NCI-H1092 treated with DMSO at 0.1 percent for 48 hours (cell line): ENCODE measurements at places on chromosomes 5 and 9.

GRCh38 chr5:179371121-179371510 is 25.9 kb upstream of the ADAMTS2 start:
- DNase-seq: no peak

DNA sequence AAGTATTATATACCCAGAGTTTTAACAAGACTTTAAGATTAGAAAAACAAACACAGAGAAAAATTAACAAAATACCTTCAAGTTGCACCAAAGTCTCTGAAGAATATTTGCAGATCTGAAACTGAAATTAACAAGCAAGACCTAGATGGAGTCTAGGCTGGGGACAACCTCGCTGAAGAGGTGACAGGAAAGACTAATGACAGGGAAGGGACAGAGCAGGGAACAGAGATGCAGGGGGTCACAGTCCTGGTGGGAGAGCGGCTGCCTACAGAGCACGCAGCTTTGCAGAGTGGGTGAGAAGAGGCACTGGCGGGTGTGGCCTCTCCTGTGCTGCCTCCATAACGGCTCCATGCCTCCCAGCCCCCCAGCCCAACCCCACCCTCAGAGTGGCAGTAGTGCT is 13.5 kb downstream of the RETREG1 start:
- no peak for DNase-seq

GRCh38 chr5:93584596-93585040 is 1.6 kb downstream of the NR2F1 start:
- DNase-seq: no peak

- peak; percentile 68 for DNase-seq
Observed at GRCh38 chr5:7391814-7392692, 3.9 kb upstream of the ADCY2 start.

DNA sequence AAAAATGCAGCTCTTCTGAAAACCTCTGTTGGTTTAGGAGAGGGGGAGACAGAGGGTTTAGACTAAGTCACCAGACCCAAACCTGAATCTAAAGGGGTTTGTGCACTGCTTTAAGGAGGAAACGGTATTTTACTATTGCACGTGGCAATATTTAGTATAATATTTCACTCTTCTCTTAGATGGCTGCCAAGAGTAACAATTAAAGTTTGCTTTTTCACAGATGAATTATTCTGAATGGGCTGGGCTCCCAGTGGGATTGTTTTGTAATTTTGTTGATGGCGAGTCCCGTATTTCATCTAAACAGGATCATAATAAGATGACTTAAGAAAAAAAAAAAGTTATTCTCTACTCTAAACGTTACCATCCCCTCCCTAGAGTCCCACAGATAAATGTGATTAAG is 245.4 kb downstream of the PCSK5 start:
- DNase-seq: peak; percentile 14

DNA sequence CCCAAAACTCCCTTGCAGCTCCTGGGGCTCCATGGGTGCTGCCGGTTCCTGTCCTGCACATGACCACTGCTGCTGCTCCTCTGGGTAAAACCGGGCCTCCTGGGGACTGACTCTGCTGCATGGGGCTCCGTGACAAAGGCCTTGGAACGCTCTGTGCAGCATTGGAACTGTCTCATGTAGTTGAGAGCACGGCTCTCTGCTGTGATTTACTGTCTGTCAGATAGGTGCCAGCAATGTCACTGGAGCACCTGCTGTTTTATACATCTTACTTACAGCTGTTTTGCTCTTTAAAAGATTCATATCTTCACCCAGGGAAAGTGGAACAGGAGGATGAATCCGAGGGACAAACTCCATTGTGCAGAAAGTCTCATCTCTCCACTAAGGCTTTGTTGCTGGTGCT is 138.1 kb downstream of the YIPF5 start:
- DNase-seq: peak; percentile 28

DNA sequence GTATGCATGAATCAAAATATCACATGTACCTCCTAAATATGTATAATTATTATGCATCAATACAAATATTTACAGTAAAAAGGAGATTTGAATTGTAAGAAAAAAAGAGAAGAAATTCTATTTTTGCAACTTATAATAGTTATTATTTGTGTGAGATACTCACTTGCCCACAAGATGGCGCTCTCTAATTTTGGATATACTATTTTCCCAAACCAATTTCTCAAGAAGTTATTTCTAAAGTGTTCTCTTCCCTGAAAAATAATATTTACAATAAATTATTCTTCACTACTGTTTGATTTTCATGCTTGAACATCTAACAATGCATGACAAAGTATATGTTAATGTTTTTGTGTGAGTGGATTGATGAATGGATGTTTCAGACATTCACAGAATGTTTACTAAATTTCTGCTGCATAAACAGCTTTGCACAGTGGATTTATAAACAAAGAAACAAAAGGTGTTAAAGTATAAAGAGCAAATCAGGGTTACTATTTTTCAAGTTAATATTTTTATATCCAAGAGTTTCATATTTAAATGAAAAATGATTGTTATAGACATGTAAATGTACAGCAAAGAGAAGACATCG is 503.4 kb downstream of the PDE4D start:
- no peak for DNase-seq

GRCh38 chr9:22354699-22355384 is 91.8 kb upstream of the DMRTA1 start:
- DNase-seq: no peak

DNA sequence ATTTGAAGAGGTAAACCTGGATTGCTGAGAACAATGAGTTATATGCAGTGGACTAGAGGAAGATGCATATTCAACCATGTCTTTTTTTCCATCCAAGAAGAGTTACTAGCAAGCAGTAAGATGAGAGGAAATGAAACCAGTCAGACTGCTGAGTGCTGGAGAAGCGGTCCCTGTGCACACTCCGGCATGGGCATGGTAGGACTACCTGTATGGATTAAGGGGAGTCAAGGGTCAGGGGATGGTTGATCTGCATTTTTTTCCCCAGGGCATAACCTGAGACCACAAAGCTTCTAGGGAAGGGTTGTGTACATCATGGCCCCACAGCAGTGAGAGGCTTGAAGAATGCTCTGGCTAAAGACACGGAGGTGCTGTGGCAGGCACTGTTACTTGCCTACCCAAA is 76.6 kb upstream of the ZNF169 start:
- DNase-seq: no peak
